Small intestine (tissue), 16 donors: ENCODE measurements at places on chromosomes 16 and 17. TPM values are rescaled to one million over a fixed set of nuclear protein-coding genes. Genes with fewer than 3 reads are reported as not detected.

- no peak overlapping the region for H3K27ac ChIP-seq
- peak; percentile 25 for DNase-seq
- H3K36me3 ChIP-seq: no peaks in the 10 kb centered on the region
- H3K4me1 ChIP-seq: no peaks in the 10 kb centered on the region
Measured at GRCh38 chr17:19787733-19788357, 39.7 kb upstream of the ALDH3A1 start.

DNA sequence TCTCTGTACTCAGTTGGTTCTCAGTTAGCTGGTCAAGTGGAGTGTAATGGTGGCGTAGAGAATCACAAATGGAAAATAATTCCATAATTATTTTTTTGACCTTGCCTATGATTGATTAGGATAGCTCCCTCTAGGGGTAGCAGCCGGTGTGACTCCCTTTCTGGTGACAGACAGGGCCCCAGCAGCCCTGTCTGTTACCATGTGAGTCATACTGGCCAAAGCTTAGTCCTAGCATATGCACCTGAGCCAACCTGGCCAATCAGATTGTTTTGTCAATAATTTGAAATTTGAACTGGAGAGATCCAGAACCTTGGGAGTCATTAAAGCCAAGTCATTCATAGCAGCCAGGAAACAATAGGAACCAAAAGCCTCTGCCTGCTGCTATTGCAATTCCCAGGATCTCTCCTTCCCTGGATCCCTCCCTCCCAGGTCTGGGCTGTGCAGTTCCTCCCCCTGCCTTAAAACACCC, 5.6 kb downstream of the PNPO start:
- H3K4me1 ChIP-seq: peaks cover 3% of the 10 kb centered on the region
- peaks cover 72% of the 10 kb centered on the region for H3K36me3 ChIP-seq
- no peak overlapping the region for H3K27ac ChIP-seq
- DNase-seq: peak; percentile 92

- no peaks in the 10 kb centered on the region for H3K36me3 ChIP-seq
- DNase-seq: no peak
- no peak overlapping the region for H3K4me3 ChIP-seq
Measured at GRCh38 chr17:56182081-56182480, 28.8 kb downstream of the ANKFN1 start.

- no peak overlapping the region for H3K4me3 ChIP-seq
- H3K27ac ChIP-seq: no peak overlapping the region
- H3K36me3 ChIP-seq: no peaks in the 10 kb centered on the region
- DNase-seq: no peak
Measured at GRCh38 chr17:56549501-56549900, 44.0 kb upstream of the NOG start.

DNA sequence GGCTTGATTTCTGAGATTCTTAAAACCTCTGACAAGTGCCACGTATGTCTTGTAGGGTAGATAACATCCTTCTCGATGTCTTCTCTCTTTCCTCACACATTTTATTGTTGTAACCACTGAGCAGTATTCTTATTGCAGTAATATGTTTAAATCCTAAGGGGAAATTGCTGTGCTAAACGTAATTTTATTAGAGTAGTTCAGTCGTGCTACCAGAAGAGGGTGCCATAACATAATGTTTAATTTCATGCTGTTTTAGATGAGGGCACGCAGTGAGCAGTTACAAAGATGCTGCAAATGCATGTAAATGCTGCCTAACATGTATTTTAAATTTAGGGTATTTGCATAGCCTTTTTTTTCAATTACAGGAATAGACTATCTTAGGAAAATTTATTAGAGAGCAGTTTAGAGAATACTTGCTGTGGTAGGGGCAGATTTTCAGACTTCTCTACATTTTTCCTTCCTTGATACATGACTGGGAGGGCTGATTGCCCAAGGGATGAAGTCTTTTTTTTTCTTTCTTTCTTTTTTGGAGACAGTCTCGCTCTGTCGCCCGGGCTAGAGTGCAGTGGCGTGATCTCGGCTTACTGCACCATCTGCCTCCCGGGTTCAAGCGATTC, 51.7 kb downstream of the GAN start:
- H3K4me1 ChIP-seq: no peaks in the 10 kb centered on the region
- peak; percentile 61 for DNase-seq
- no peak overlapping the region for H3K27ac ChIP-seq
- no peak overlapping the region for H3K4me3 ChIP-seq

- no peaks in the 10 kb centered on the region for H3K36me3 ChIP-seq
- no peak overlapping the region for H3K4me3 ChIP-seq
- no peaks in the 10 kb centered on the region for H3K4me1 ChIP-seq
- no peak overlapping the region for H3K27ac ChIP-seq
- no peaks in the 10 kb centered on the region for H3K27me3 ChIP-seq
- no peak for DNase-seq
Measured at GRCh38 chr17:51818777-51819176, 339.7 kb downstream of the CA10 start.

DNA sequence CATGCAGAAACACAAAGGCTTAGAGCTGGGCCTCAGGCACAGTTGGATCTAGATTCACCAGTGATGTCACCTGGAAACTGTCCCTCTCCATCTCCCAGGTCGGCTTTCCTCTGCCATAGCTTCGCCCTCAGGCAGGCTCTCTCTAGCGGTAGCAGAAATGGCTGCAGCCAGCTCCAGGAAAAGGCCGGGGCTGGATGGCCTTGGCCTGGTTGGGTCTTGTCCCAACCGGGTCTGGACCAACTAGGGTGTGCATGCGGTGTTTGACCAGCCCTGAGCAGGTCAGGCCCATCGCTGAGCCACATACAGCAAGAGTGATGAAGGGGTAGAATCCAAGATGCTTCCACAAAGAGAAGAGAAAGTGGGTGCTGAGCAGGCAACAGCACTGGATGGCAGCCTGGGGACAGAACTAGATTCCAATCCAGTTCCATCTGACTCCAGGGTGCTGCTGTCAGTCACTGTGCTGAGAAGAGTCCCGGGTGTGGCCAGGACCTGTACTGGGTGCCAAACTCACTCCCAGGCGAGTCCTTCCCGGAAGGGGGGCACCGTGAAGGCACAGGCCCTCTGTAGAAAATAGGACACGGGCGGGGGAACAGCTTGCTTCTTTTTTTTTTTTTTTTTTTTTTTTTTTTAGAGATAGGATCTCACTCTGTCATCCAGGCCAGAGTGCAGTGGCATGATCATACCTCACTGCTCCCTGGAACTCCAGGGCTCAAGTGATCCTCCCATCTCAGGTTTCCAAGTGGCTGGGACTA, 51.8 kb downstream of the SOCS3 start:
- DNase-seq: no peak
- no peak overlapping the region for H3K4me3 ChIP-seq
- no peak overlapping the region for H3K27ac ChIP-seq
- H3K27me3 ChIP-seq: no peaks in the 10 kb centered on the region
- H3K36me3 ChIP-seq: no peaks in the 10 kb centered on the region

- no peak for DNase-seq
- peaks cover 20% of the 10 kb centered on the region for H3K4me1 ChIP-seq
- H3K27ac ChIP-seq: peak overlapping the region; percentile 6
- H3K4me3 ChIP-seq: no peak overlapping the region
- H3K27me3 ChIP-seq: no peaks in the 10 kb centered on the region
- no peaks in the 10 kb centered on the region for H3K36me3 ChIP-seq
Measured at GRCh38 chr17:62162898-62163297, 97.8 kb upstream of the MED13 start.

KRTAP1-5 gene
- polyA plus RNA-seq: not detected

TSPOAP1 gene
- polyA plus RNA-seq: 0.89 TPM

CLDN9 gene
- polyA plus RNA-seq: 0.89 TPM

SLX4 gene
- 1.1 TPM for polyA plus RNA-seq
